Activated naive CD8-positive, alpha-beta T cell treated with anti-CD3 and anti-CD28 coated beads for 36 hours (primary cell): ENCODE measurements at places on chromosomes 7 and 10.

GRCh38 chr7:94054130-94054529, 50.0 kb upstream of the BET1 start:
- DNase-seq, result no peak

GRCh38 chr10:104066945-104067344, 18.7 kb downstream of the COL17A1 start:
- DNase-seq, result no peak

DNA sequence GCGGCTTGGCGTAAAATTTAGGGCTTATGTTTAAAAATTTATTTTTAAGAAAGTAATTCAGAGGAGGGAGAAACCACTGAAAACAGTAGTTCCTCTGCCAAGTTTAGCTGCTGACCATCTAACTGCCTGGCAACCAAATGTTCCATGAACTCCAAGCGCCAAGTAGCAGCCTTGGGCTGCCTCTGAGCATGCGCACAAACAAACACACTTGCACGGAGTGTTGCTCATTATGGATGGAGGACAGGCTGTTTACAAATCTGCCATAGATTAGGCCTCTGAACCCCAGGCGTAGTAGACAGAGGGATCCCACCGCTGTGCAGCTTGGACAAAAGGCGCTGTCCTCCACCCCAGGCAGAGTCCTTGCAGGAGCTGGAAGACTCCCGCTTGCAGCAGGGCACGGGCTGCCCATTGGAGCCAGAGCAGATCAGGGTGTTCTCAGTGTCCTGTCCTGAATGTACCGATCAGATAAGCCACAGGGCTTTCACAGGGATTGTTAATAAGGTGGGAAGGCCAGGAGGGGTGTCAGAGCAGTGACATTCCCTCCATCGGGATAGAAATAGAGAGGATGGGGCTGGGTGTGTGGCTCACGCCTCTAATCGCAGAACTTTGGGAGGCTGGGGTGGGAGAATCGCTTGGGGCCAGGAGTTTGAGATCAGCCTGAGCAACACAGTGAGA, 47.7 kb upstream of the LYZL1 start:
- no peak for DNase-seq

GRCh38 chr7:155141562-155141961, 71.4 kb downstream of the HTR5A start:
- no peak for DNase-seq

DNA sequence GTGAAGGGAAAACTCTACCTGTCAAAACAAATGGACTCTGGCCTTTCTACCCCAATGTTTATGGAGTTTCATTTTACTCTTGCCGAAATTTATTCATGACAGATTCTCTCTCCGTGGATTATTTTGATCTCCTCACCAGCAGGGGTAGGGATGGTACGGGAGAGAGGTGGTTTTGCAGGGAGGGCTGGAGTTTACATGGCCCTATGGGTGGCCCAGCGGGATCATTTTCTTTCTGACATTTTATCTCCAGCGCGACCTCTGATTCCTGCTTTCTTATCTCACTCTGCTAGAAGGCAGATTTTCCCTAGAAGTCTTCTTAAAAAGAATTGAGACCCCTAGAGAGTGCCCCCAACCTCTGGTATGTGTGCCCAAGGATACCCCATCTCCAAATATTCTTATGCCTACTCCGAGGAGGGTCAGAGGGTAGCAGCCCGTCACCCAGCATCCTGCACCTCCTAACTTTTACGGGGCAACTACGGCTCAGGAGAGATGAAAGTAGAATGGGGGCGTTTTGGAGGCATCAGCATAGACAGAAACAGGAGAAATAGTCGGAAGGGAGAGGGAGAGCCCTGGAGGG, 10.1 kb upstream of the GATA3 start:
- no peak for DNase-seq
